ENCODE measurements at places on chromosomes 13 and 19.

GRCh38 chr19:4604912-4605311 is 34.4 kb upstream of the TNFAIP8L1 start:
- no peak for DNase-seq

- no peak for DNase-seq
Observed at GRCh38 chr13:92259523-92259922, 861.1 kb downstream of the GPC5 start.

DNA sequence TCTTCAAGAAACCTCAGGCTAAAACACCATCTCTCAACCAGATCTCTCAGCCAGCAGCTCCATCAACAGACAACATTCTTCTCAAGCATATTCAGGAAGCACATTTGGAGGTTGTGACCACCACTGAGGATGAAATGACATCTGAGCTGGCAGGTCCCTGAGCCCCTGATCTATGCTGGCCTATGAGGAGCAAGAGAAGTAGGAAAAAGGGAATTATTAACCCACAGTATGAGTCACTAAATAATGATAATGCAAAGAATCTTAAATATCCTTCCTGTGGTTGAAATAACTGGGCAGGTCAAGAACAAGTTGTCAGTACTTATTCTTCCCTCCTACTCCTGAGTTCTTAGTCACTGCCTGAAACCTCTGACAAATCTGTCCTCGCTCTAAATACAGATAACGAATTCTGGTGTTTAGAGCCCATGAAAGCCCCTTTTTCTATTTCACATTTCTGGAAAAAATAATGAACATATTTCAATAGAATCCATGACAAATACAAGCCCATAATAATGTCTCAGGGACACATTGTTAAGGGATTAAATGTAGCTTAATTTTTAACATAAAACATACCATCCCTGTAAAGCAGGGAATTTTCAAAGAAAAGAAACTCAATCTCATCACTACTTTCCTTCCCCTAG is 225.8 kb upstream of the IRS2 start:
- DNase-seq = peak; percentile 100

- peak; percentile 32 for DNase-seq
Observed at GRCh38 chr13:109684824-109685202, 101.6 kb downstream of the IRS2 start.

DNA sequence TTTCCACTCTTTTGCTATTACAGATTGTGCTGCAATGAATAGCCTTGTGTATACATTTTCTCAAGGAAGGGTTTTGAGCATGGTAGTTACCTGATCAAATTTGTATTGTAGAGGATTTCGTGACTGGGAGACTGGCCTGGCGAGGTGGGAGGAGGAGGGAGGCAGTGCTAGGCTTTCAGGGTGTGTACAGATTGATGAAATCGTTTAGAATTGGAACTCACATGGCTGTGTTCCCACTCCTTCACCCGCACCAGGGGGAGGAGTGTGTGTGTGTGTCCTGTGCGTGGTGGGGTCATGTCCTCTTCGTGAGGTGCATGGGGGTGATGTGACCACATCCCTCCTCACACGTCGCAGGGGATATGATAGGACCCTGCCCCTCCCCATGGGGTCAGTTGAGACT is 8.3 kb downstream of the PGLYRP1 start:
- DNase-seq = no peak

- DNase-seq = no peak
Observed at GRCh38 chr13:87080100-87080779, 590.9 kb upstream of the SLITRK5 start.

GRCh38 chr13:94270556-94270955 is 208.9 kb downstream of the DCT start:
- DNase-seq = no peak

- DNase-seq = peak; percentile 47
Observed at GRCh38 chr13:24911133-24911908, 147.4 kb downstream of the RNF17 start.

GRCh38 chr13:99332456-99332855 is 25.3 kb upstream of the GPR183 start:
- DNase-seq = no peak

- DNase-seq = no peak
Observed at GRCh38 chr13:108402850-108403249, 133.3 kb downstream of the TNFSF13B start.

GRCh38 chr13:32669030-32669646 is 82.9 kb downstream of the PDS5B start:
- DNase-seq = peak; percentile 51

GRCh38 chr19:54436628-54437252 is 12.3 kb upstream of the LENG8 start:
- DNase-seq = no peak

GRCh38 chr13:72129117-72129516 is 262.1 kb upstream of the DACH1 start:
- DNase-seq = no peak

DNA sequence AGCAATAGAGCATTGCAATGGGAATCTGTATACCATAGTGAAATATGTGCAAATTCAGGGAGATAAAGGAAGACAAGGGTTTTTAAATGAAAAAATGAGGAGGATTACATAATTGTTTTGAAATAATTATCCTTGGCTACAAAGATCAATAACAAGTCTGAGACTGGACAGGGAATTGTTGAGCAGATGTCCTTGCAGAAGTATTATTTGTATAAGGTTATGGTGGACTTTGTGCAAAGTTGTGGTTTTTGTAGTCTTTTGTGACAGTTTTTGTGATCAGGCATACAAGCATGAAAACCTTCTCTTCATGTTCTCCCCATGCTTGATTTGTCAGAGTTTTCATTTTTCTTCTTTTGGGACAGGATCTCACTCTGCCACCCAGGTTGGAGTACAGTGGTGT is 25.3 kb upstream of the ZNF780A start:
- DNase-seq = no peak

- DNase-seq = no peak
Observed at GRCh38 chr19:14530005-14530348, 583 bp downstream of the TECR start.

DNA sequence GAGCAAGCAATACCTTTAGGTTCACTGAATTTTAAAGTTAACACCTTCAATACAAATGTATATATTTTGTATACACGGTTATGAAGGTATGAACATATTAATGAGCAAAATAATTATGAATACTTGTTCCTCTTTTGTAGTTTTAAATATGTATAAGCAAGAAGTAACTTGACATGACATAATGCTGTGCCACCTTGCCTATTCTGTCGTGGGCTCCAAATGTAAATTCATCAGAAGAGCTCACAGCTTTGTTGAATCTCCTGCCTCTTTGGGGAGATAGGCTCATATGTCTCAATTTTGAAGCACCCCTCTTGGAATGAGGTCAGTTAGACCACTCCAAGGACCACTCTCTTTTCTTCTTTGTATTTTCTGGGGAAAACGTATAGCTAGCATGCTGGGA is 59.3 kb downstream of the LRCH1 start:
- DNase-seq = no peak

DNA sequence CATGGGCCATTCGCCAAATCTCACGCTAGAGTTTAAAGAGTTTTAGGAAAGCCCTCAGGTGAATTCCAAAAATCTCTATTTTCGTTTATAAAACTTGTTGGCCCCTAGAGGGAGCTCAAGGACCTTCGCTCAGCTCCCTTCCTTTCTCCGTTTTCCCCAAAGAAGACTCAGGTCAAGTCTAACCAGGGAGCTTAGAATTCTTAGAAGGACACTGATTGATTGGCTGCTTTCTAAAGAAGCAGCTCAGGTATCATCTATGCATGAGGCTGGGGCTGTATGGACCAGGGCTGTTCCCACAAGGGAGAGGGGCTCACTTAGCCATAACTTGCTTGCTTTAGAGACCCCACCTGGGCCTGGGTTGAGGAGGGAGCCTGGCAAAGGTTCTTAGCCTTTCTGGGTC is 20.5 kb downstream of the DZIP1 start:
- DNase-seq = peak; percentile 58

DNA sequence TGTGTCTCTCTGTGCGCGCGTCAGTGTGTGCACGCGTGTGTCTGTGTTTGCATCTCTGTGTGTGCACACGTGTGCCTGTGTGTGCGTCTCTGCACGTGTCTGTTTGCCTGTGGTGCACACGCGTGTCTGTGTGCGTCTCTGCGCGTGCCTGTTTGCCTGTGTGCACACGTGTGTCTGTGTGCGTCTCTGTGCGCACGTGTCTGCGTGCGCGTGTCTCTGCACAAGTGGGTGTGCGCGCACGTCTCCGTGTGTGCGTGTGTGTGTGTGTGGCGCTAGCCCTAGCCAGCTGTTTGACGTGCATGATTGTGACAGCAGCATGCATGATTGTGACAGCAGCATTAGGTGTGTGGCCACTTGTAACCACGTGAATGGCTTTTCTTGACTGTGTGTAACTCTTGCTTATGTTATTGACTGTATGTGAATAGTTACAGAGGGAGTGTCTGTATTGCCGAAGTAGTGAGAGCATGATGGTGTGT is 31.1 kb downstream of the ZNF146 start:
- DNase-seq = no peak

DNA sequence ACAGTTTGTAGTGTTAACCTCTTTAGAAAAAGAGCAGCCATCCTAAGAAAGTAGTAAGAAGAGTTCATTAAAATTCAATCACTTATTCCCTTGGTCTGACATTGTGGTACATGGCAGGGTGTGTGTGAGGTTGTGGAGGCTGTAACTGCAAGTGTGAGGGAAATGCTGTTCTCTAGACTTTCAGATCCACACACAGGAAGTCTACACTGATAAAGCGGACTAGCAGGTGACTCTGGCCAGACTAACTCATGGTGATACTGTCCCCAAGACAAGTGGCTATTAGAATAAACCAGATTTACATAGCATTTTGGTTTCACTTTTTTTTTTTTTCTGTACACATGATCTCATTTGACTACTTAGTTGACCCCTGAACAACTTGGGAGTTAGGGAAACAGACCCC is 10.0 kb downstream of the MTIF3 start:
- DNase-seq = no peak

DNA sequence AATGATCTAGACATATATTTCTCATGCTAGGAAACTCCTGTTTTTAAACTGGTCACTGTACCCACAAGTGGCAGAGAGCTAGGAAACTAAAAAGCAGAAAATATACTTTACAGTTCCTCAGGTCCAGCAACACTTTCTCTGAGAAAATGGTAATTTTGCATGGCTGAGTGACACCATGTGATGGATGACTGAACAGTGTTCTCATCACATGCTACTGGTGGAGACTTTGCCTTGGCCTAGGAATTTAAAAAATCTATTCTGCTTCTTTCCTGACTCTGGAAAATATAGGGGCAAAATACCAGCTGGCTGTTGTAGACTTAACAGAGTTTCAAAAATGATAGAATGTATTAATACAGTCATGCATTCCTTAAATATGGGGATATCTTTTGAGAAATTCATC is 50.0 kb downstream of the LATS2 start:
- peak; percentile 60 for DNase-seq

DNA sequence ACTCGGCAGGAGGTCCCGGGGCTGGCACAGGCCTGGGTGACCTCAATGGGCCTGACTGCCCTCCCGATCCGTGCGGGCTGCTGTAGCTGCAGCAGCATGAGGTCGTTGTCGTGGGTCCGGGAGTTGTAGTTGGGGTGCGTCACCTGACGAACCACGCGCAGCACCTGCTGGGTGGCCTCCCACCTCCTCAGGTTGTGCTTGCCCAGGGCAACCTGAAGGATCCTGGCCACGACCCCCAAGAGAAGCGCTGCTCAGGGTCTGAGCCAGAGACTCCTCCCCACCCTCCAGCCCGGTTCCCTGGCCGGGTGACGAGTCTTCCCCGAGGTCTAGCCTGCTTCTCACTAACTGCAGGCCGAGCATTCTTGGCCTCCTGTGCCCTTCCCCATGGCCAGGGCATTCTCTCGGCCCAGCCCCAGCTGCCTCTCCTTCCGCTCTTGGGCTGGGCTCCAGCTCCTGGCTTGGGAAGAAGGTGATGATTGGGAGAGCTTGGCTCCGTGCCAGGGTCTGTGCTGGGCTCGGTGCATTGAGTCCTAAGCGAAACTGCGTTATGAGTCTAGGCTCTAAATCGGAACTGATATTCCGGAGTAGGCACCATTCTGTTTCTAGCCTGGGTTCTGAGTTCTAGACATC is 3.1 kb downstream of the KLK14 start:
- no peak for DNase-seq

- no peak for DNase-seq
Observed at GRCh38 chr19:10566658-10567410, 1.0 kb upstream of the KRI1 start.

GRCh38 chr19:38685666-38686529 is 38.4 kb downstream of the ACTN4 start:
- peak; percentile 71 for DNase-seq

GRCh38 chr19:31715249-31715945 is 366.2 kb upstream of the TSHZ3 start:
- peak; percentile 6 for DNase-seq

- DNase-seq = no peak
Observed at GRCh38 chr13:48370815-48371214, 42.1 kb downstream of the LPAR6 start.

DNA sequence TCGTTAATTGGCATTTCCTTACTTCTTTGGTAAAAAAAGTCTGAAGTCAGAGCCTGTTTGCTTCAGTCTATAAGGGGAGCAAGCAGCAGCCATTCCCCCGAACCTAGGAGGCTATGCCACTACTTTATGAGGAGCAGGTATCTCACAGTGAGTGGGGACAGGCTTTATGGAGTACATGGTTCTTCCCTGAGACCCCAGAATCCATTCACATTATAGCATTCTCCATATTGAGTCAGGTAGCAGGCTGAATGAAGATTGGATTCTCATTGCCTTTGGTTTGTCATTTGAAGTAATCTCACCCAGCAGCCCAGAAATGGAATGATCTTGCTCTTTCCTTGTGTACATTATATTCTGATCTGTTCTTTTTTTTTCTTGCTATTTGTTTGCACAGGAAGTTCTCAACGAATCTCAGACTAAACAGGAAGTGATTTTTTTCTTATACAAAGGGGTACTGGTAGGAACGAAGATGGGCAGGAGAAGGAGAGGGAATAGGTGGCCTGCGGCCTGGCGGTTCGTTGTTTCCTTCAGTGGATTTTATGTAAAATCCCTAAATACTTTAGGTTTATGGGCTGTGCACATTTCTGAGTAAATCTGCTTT is 74.4 kb downstream of the ARHGAP35 start:
- DNase-seq = no peak

GRCh38 chr13:101111894-101112293 is 304.4 kb downstream of the NALCN start:
- DNase-seq = no peak

GRCh38 chr13:37094840-37095239 is 10.6 kb downstream of the CSNK1A1L start:
- no peak for DNase-seq

DNA sequence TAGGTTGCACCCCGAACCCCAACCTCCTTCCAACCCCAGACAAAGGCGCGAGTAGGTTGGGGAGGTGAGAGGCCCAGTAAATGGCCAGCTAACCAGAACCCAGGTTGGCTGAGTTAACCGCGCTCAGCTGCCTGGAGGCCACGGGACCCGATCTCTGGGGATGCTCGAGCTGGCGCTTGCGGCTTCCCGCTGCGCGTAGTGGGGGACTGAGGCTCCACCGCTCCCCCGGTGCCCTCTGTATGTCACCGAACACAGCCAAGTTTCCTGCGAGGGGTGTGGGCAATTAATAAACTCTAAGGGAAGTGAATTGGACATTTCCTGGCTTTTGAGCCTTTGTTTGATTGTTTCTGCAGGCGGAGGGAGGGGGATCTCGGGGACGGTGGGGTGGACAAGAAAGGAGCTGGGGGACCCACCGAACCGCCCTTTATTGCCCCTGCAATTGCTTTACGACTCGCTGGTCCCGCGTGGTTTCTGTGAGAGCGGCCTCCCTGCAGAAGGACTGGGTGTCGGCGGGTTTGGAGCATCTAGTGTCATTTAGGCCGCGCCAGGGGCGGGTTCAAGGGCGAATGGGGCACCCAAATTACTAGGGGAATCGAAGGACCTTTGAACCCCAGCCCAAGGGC is 3.5 kb upstream of the ZIC5 start:
- DNase-seq = no peak

GRCh38 chr19:41944336-41944735 is 14.8 kb downstream of the RABAC1 start:
- DNase-seq = no peak

Data from fibroblast of skin of right biceps (primary cell).